CD4-positive, alpha-beta T cell treated with Interferon gamma for 1 hour (primary cell): ENCODE measurements at places on chromosomes 2 and 18.

DNA sequence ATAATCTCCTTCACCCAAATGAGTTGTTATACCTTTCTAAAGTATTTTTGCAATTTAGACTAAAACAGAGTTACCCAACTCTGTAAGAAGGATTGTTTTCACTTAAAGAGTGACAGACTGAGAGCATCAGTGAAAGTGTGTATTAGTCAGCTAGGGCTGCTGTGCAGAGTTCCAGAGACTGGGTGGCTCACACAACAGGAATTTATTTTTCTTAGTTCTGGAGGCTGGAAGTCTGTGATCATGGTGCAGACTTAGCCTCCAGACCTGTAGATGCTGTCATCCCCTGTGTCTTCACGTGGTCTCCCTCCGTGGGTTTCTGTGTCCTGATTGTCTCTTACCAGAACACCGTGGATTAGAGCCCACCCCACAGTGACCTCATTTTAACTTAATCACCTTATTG, 40.0 kb downstream of the BCL2L11 start:
- no peak for DNase-seq

DNA sequence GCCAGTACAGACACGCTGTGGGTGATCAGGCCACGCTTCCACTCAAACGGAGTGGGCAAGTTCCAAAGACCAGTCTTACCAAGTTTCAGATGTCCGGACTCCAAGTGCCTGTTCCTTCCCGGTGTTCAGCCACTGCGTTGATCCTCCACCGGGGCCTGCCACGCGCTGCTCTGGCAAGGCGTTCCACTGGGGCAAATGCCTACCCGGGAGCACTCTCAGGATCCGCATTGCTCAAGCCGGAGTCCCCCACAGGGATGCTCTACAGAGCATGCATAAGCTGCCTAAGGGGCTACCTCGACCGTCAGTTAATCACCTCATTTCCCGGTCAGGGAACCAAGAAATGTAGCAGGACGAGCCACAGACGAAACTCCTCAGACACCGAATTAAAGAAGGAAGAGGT, 37.0 kb upstream of the CLASP1 start:
- no peak for DNase-seq

DNA sequence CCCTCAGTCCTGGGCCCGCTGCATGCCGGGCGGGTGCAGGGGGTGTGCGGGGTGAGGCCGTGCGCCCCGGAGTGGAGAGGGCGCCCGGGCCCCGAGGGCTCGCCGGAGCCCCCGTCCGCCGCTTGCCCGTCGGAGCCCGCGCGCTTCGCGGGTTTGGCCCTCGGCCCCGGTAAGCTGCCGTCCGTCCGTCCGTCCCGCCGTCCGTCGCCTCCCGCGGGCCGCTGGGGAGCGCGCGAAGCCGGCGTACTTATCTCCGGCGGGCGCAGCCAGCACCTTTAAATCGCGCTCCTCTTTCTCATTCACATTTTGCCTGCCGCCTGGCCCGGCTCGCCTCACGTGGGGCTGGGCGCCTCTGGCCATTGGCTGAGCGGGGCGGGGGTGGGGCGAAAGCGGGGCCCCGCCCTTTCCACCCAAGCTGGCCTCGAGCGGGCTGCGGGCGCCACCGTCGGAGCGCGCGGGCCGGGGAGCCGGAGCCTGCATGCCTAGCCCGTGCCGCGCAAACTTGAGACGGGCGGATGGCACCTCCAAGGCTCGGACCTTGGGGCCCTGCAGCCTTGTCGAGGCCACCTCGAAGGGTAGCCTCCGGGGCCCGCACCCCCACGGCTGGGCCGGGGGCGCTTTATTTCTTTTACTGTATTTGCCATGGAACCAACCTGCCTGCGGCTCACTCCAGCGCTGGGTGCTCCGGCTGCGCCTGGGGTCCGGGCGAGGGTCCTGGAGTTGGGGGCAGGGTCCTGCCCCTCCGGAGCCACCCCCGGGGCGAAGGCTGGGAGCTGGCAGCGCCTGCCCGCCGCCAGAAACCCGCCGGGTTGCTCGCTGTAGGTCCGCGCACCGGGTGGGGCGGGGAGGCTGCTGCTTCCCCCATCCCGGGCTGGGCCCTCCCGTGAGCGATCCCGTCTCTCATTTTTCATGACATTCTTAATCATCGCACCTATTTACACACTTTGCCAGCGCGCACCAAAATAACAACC, at the start of gene GBX2:
TSS of gene GBX2 (minus strand) at position 277 of the 971 bp plus-strand sequence. CDS start 415 bp downstream, outside the sequence.
- DNase-seq, result no peak

DNA sequence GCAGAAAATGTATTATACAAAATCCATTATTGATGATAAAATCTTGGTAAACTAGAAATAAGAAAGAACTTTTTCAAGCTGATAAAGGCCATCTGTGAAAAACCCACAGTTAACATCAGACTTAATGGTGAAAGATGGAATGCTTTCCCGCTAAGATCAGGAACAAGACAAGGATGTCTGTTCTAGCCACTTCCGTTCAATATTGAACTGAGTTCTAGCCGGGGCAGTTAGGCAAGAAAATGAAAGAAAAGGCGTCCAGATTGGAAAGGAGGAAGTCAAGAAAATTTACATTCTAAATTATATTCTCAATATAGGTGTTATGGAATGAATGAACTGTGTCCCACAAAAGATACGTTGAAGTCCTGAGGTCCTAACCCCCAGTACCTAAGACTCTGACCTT, 39.1 kb upstream of the DTNB start:
- no peak for DNase-seq

GRCh38 chr2:216362730-216363129, 9.6 kb downstream of the MARCHF4 start:
- no peak for DNase-seq

GRCh38 chr2:239873656-239874635, 151.2 kb downstream of the NDUFA10 start:
- no peak for DNase-seq

GRCh38 chr2:1788478-1788959, 44.2 kb upstream of the PXDN start:
- DNase-seq, result no peak

DNA sequence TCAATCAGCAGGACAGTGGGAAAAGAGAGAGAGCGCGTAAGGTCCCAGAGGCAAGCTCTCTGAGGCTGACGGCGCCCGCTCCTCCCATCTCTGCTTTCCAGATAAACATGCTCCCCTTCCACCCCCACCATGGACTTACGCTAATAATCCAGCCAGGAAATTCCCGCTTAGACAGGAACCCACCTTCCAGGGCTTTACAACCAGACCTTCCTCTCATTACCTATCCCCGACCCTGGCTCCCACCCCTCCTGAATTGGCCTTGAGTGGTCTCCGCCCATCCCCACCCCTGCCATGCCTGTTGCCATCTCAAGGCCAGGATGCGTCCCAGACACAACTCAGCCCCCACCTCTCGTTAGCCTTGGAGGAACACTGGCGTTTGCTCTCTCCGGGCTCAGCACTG, 131.1 kb downstream of the SMAD2 start:
- DNase-seq, result no peak

GRCh38 chr2:233979748-233980147, 62.6 kb downstream of the TRPM8 start:
- no peak for DNase-seq

GRCh38 chr18:78496079-78496478, 483.5 kb upstream of the SALL3 start:
- no peak for DNase-seq

GRCh38 chr2:74566076-74566753, 11.7 kb downstream of the DOK1 start:
- no peak for DNase-seq

GRCh38 chr2:45960057-45960863, 308.8 kb downstream of the PRKCE start:
- no peak for DNase-seq

GRCh38 chr2:168731616-168732015, 70.8 kb upstream of the NOSTRIN start:
- DNase-seq, result no peak

- peak; percentile 81 for DNase-seq
These were observed 125.9 kb downstream of the ACOXL start for GRCh38 chr2:110858135-110858725.

DNA sequence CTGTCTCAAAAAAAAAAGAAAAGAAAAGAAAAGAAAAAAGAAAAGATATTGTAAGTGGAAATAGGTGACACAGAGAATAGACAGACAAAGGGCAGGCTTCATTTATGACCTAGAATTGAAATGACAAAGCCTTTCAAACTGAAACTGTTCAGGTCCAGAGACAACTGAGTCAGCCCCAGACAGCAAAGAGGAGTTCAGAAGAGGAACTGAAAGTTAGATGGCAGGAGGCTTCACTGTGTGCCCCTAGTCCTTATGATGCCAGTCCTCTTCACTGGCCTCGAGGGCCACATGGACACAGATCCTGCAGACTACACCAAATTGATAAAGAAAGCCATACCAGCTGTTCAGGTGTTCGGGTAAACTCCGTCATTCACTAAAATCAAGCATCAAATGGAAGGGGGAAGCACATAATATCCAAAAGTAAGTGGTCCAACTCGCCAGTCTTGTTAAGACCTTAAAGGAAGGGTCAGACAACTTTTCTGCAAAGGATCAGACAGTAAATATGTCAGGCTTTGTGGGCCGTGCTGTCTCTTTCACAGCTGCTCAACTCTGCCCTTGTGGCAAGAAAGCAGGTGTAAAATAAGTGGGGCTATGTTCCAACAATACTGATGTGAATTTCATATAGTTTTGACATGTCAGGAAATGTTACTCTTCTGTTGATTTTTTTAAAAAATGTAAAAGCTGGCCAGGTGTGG, 231.9 kb upstream of the MGAT5 start:
- DNase-seq, result no peak

- no peak for DNase-seq
These were observed 7.0 kb downstream of the CTIF start for GRCh38 chr18:48545757-48546321.

GRCh38 chr18:3132700-3133099, 87.1 kb downstream of the MYOM1 start:
- DNase-seq, result no peak

- no peak for DNase-seq
These were observed 5.7 kb downstream of the ZNF385B start for GRCh38 chr2:179855673-179856072.

DNA sequence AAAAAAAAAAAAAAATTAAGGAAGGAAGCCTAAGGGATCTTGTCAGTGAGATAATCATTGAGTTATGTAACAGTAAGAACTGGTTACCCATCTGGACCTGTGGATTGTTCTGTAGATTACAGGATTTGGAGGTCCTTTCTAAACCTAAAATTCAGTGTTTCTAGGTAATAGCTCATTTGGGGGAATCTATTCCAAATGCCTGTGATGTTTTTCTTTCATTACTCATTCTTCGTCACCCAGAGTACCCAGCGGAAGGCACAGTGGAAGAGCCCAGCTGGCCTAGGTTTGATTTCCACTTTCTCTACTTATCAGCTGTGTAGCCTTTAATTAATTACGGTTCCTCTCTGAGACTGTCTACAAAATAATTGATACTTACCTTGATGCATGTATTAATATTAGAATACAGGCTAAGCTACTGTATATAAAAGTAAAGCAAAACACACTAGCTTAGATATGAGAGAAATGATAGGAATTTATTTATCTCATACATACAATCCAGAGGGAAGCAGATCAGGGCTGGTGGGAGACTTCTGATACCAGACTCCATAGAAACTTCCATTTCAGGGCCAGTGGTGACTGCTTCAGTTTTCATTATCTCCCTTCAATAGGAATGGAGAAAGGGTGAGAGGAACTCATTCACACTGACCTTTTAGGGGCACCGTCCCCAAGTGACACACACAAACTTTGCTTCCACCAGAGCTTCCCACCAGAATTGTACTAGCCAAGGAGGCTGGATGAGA, 115.8 kb upstream of the NOSTRIN start:
- DNase-seq, result no peak

- no peak for DNase-seq
These were observed 16.7 kb downstream of the IL1R1 start for GRCh38 chr2:102159295-102159694.

DNA sequence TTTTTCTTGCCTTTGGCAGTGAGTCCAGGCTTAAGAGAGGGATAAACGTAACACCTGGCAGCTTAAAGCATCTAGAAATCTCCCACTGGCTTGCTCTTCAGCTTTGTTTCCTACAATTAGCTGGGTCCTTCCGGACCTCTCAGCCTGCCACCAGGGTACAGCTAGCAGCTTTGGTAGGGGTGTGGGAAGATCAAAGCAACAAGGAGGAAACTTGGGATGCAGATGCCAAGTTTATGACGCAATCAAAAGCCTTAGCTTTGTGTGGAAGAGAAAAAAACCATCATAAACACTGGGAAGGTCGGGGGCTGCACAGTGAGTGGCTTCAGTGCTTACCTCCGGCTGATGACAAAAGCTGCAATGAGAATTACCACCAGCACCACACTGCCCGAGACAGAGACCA, 116.9 kb downstream of the EPHA4 start:
- no peak for DNase-seq

- DNase-seq, result no peak
These were observed 83.4 kb downstream of the RTN4 start for GRCh38 chr2:54966837-54967236.

DNA sequence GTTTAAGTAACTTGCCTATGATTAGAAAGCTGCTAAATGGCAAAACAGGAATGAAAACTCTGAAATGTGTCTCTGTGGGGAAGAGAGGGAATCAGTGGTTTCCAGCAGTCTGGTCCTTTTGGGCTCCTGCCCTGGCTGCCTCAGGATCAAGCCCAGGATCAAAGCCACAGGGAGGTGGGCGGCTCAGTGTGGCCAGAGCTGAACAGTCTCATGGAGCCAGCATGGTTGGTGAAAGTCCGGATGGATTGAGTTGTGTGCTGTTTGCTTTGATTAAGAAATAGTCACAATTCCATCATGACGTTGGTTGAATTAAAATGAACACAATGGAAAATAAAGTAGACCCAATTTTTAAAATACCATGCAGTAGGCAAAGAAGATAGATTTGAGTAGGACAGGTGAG, 344.2 kb downstream of the LPIN1 start:
- no peak for DNase-seq

- DNase-seq, result no peak
These were observed 66.3 kb upstream of the SCG2 start for GRCh38 chr2:223668302-223668998.

- no peak for DNase-seq
These were observed 106.2 kb downstream of the COBLL1 start for GRCh38 chr2:164735309-164735919.

GRCh38 chr2:2825516-2826208, 494.6 kb upstream of the MYT1L start:
- DNase-seq, result no peak

DNA sequence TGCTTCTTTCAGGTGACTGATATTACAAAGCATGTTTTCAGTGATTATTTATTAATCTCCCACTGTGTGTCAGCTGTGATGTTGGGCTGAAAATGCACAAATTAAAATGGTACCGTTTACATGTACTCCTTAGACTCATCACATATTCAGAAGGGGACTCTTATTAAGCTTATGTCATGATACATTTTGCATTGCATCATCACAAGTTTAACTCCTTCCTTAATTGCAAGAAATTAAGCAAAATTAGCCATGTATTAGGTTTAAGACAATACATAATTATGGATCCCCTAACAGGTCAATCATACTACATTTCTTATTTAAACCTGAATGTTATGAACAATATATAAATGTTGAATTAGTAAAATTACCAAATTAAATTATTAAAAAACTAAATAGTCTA, 899.1 kb downstream of the TMEM182 start:
- no peak for DNase-seq

DNA sequence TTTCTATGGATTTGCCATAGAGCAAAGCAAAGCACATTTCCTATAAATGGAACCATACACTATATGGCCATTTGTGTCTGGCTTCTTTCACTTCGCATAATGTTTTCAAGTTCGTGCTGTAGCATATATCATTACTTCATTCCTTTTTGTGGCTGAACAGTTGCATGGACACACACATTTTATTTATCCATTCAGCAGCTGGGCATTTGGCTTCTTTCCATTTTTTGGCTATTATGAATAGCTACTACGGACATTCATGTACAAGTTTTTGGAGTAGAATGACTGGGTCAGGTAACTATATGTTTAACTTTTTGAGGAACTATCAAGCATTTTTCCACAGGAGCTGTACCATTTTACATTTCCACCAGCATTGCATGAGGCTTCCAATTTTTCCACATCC, 10.7 kb upstream of the SELENOI start:
- no peak for DNase-seq
